ENCODE measurements at places on chromosomes 1 and 21. TPM values are rescaled to one million over a fixed set of nuclear protein-coding genes. Genes with fewer than 3 reads are reported as not detected.
A peak's percentile ranks its signal among the peaks of the same experiment; 100 is the strongest.

S100B gene
- total RNA-seq: not detected

GRCh38 chr1:185759061-185759460, 24.9 kb downstream of the HMCN1 start:
- DNase-seq: no peak
- H3K27ac ChIP-seq: no peak overlapping the region
- H3K27me3 ChIP-seq: no peaks in the 10 kb centered on the region
- no peaks in the 10 kb centered on the region for H3K4me1 ChIP-seq
- no peaks in the 10 kb centered on the region for H3K36me3 ChIP-seq

GRCh38 chr1:230760360-230760827, 13.2 kb downstream of the CAPN9 start:
- no peak overlapping the region for H3K27ac ChIP-seq
- H3K4me3 ChIP-seq: no peak overlapping the region
- DNase-seq: no peak
- no peaks in the 10 kb centered on the region for H3K4me1 ChIP-seq
- no peaks in the 10 kb centered on the region for H3K36me3 ChIP-seq

ATP5PF gene
- total RNA-seq: 119 TPM

GRCh38 chr21:45306832-45307571, 19.3 kb upstream of the POFUT2 start:
- no peak overlapping the region for H3K4me3 ChIP-seq
- peaks cover 51% of the 10 kb centered on the region for H3K4me1 ChIP-seq
- peak overlapping the region; percentile 2 for H3K27ac ChIP-seq
- no peaks in the 10 kb centered on the region for H3K27me3 ChIP-seq
- no peak for DNase-seq
- H3K36me3 ChIP-seq: no peaks in the 10 kb centered on the region

- H3K27me3 ChIP-seq: 0 out of 2 replicates have a peak, but pooled peaks cover 2% of the 10 kb centered on the region
- no peaks in the 10 kb centered on the region for H3K36me3 ChIP-seq
- H3K4me3 ChIP-seq: peak within 1 kb of the TSS; percentile 20
- no peaks in the 10 kb centered on the region for H3K4me1 ChIP-seq
- H3K27ac ChIP-seq: no peak within 1 kb of the TSS
Measured at GRCh38 chr1:186828611-186829454, at the start of gene PLA2G4A. Gene PLA2G4A, plus strand, starts transcription at chr1:186828949. Its CDS starts 25,406 bp downstream, at chr1:186854355.

GRCh38 chr1:97803026-97803425, 117.8 kb downstream of the DPYD start:
- H3K4me3 ChIP-seq: no peak overlapping the region
- no peaks in the 10 kb centered on the region for H3K36me3 ChIP-seq
- no peaks in the 10 kb centered on the region for H3K27me3 ChIP-seq
- H3K27ac ChIP-seq: no peak overlapping the region
- no peak for DNase-seq

GRCh38 chr1:54046671-54047383, 6.2 kb downstream of the TMEM59 start:
- peaks cover 6% of the 10 kb centered on the region for H3K4me1 ChIP-seq
- H3K4me3 ChIP-seq: no peak overlapping the region
- H3K27me3 ChIP-seq: no peaks in the 10 kb centered on the region
- no peak overlapping the region for H3K27ac ChIP-seq

LCE1A gene
- not detected for total RNA-seq

GRCh38 chr1:218395916-218396315, 50.8 kb downstream of the TGFB2 start:
- H3K36me3 ChIP-seq: no peaks in the 10 kb centered on the region
- H3K27ac ChIP-seq: no peak overlapping the region
- peaks cover under 1% of the 10 kb centered on the region for H3K4me1 ChIP-seq
- no peak for DNase-seq

GRCh38 chr1:208271236-208271635, 27.1 kb upstream of the PLXNA2 start:
- H3K27me3 ChIP-seq: peaks cover 5% of the 10 kb centered on the region
- H3K4me3 ChIP-seq: no peak overlapping the region
- no peak for DNase-seq
- no peaks in the 10 kb centered on the region for H3K36me3 ChIP-seq
- H3K4me1 ChIP-seq: no peaks in the 10 kb centered on the region

DNA sequence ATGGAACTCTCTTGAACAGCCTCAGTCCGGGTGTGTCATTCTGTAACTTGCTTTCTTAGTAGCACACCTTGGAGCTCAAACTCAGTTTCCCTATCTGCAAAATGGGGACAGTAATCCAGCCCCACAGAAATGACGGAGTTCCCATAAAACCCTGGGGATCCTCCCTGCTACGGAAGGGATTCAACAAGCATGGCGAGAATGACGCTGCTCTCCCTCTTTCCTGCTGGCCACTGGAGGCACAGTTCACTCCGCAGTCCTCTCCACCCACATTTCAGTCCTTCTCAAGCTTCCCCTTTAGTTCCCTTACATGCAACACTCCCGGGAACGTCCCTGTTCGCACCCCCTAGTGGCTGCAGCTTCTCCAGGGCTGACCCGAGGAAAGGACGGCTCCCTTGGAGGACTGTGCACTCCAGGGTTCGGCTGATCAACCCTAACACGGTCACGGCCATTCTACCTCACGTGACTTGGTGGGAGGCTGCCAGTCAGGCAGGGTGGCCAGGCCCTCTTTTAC, 20.6 kb downstream of the RUNX3 start:
- H3K4me3 ChIP-seq: no peak overlapping the region
- peaks cover 73% of the 10 kb centered on the region for H3K36me3 ChIP-seq
- H3K27ac ChIP-seq: no peak overlapping the region

DNA sequence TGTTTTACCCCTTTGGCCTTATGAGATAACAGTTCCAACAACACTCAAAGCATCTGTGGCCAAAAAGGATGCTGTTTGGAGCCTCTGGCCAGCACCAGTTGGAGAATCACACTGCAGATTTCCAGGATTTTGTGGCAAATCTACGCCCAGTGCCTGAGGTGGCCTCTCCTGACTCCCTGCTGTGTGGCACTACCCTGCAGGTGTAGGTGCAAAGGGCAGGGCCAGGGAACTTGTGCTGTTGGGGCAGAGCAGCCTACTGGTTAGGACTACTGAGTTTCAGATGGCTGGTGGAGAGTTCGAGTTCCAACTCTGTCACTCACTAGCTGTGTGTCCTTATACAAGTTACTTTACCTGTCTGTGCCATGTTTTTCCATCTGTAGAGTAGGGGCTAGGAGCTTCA, 170.5 kb downstream of the PTPRU start:
- H3K27ac ChIP-seq: no peak overlapping the region
- no peak overlapping the region for H3K4me3 ChIP-seq
- H3K36me3 ChIP-seq: no peaks in the 10 kb centered on the region
- no peaks in the 10 kb centered on the region for H3K27me3 ChIP-seq
- DNase-seq: peak; percentile 20

DNA sequence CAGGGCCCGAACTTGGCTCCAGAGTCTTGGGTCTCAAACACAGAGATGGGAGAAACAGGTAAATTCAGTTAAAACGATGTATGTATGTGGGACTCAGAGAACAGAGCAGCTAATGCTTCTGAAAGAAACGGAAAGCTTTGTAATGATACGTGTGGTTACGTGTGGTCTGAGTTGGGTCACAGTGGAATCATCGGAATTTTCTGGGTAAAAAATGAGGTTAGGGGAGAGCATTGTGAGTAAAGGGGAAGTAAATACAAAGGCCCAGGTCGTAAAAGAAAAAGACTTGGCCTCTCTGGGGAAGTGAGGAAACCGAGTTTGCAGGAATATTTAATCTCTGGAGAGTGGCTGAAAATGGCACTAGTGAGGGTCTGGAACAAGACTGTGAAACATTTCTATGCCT, 8.3 kb downstream of the NHLH2 start:
- peaks cover 35% of the 10 kb centered on the region for H3K4me1 ChIP-seq
- H3K4me3 ChIP-seq: no peak overlapping the region
- peak overlapping the region; percentile 38 for H3K27ac ChIP-seq
- H3K36me3 ChIP-seq: no peaks in the 10 kb centered on the region
- H3K27me3 ChIP-seq: peaks cover 8% of the 10 kb centered on the region

PRMT2 gene
- 126 TPM for total RNA-seq

LRRC39 gene
- 0.13 TPM for total RNA-seq

DNA sequence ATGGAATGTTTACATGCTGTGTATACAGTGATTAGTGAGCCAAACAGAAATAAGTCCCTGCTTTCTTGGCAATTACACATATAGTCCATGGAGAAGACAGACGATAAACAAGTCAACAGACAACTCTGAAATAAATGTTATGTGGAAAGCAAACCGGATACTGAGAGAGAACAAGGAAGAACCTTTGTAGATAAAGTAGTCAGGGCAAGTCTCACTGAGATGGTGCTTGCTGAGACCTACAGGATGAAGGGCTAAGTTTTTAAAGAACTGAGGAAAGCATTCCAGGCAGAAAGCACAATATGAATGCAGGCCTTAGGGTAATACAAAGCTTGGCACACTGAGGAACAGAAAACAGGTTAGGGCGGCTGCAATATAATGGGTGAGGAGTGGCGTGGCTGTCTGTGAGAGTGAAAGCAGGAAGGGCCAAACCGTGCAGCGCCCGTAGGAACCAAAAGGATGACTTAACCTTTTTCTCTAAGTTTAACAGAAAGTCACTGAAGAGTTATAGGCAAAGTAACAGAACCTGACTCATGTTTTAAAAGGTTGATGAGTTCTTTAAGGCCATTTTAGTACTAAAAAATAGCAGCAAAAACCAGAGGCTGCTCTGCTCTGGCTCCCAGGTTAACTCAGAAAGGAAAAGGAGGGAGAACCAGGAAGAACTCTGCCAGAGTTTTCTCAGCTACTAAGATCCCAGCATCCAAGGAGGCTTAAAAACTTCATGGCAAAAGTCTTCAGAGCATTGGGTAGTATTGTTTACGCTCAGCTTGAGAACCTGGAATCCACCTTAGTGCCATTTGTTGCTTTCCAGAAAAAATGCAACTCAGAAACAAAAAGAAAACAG, 8.7 kb upstream of the TTF2 start:
- H3K27me3 ChIP-seq: no peaks in the 10 kb centered on the region
- no peak for DNase-seq
- no peaks in the 10 kb centered on the region for H3K36me3 ChIP-seq
- no peak overlapping the region for H3K4me3 ChIP-seq

DNA sequence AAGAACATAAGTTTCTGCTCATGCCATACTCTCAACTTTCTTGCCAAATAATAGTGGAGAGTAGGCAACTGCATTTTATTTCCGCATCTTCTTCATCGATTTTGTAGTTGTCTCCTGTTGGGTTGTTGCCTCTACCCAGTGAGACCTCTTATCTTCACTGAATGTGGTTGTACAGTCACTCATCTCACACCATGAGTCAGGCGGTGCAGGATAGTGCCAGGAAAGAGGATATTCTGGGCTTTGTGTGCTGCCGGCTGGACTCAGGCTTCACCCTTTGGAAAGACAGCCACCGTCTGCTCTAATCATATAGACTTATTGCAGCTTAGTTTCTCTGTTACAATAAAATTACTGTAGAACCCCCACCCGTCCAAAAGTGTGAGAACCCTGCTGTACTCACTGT, 154.3 kb upstream of the USP24 start:
- H3K4me3 ChIP-seq: no peak overlapping the region
- H3K4me1 ChIP-seq: peaks cover 3% of the 10 kb centered on the region
- no peak for DNase-seq
- no peak overlapping the region for H3K27ac ChIP-seq
